NCI-H1436 treated with DMSO at 0.1 percent for 48 hours (cell line): ENCODE measurements at places on chromosomes 12 and 14.

- no peak for DNase-seq
Observed at GRCh38 chr12:26465419-26466097, 270.2 kb downstream of the SSPN start.

DNA sequence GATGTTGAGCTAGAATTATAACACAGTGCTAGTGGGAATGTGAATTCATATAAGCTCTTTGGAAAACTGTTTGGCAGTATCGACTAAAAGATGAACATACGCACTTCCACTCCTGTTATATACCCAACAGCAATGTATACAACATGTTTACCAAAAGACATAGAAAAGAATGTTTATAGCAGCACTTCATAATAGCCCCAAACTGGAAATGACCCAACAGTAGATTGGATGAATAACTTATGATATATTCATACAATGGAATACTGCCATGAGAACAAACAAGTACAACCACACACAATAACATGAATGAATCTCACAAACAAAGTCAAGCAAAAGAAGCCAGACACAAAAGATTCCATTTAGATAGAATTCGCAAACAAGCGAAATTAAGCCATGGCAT is 28.5 kb upstream of the CDKN3 start:
- no peak for DNase-seq

DNA sequence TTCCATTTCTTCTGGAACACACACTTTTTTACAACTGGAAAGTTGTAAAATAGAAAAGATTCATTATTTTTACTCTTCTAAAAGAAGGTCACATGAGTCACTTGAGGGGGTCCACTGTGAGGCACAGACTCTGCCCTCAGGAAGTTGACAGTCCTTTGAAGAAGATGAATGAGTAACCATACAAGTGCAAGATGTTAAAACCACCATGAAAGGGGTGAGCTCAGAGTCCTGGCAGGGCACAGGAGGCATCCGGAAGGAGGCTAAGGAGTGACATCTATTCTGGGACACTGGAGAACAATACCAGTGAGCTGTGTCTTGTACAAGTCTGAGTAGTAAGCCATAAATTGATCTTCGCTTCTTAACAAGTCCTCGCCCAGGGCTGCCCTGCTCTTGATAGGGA is 126.0 kb upstream of the FRMD6 start:
- no peak for DNase-seq

DNA sequence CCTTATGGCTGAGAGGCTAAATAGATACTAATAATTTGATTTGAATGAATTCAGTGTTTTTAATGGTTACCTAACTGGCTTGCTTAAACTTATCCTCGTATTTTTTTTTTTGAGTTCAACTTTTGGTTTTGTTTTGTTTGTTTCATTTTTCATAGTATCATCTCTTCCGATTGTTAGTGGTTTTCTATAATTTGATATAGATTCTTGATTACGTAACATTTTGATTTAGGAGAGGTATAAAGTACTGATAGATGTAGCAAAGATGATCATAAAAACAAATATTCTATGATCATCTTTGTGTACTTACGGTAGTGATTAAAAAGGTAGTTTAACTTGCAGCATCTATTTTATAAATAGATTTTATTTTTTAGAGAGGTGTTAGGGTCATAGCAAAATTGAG is 93.0 kb downstream of the ALX1 start:
- DNase-seq, result no peak

DNA sequence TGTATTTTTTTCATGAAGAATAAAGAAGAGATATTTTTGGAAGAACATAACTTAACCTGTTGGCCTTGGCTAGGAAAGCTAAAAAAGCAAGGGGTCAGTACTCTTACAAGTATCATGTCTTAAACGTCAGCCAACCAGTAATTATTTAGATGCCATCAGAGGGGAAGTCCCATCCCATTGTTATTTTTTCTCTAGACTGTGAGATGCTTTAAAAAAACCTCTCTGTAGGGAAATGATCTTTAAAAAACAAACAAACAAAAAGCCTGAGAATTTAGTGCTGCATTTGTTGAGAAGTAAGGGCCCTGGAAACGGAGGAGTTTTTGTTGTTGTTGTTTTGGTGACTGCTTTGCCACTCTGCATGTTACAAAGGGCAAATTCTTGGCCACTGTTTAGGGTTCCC is 474.0 kb downstream of the ZFP36L1 start:
- DNase-seq, result no peak

GRCh38 chr12:109738209-109738608 is 24.6 kb downstream of the FAM222A start:
- DNase-seq, result no peak

- no peak for DNase-seq
Observed at GRCh38 chr12:25728056-25728595, 175.0 kb upstream of the LMNTD1 start.

- DNase-seq, result no peak
Observed at GRCh38 chr12:79023784-79024183, 159.2 kb downstream of the SYT1 start.

GRCh38 chr14:96565811-96566210 is 63.6 kb downstream of the PAPOLA start:
- DNase-seq, result no peak

DNA sequence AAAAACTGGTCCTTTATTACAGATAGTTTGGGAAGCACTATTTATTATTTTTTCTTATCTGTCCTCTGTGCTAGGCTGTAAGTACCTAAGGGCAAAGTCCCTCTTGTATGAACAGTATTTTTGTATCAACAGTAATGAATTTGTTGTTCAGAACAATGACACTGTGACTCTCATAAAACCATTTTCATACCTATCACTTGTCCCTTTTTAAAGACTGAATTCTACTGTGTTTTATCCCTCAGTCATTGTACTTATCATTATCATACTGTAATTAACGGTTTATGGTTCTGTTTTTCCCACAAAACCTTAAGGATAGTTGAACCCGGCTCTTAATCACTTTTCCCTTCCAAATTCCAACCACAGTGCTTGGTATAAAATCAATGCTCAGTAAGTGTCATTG is 69.4 kb downstream of the SRGAP1 start:
- no peak for DNase-seq

DNA sequence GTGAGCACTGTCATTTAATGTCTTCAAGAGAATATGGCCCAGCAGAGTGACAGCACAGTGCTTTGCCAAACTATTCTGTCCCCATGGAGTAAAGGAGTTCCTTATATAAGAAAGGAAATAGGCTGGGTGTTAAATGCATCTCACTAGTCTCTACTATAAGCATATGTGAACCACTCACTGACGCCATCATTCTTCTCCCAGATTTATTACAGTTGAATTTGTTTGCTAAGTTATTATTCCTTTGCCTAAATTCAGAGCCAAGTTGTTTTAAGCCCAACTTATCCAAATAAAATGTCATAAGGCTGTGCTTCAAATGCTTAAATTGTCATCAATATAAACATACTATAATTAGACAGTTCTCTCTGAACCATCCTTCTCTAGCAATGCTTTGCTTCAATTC is 151.6 kb downstream of the KCNA5 start:
- no peak for DNase-seq

DNA sequence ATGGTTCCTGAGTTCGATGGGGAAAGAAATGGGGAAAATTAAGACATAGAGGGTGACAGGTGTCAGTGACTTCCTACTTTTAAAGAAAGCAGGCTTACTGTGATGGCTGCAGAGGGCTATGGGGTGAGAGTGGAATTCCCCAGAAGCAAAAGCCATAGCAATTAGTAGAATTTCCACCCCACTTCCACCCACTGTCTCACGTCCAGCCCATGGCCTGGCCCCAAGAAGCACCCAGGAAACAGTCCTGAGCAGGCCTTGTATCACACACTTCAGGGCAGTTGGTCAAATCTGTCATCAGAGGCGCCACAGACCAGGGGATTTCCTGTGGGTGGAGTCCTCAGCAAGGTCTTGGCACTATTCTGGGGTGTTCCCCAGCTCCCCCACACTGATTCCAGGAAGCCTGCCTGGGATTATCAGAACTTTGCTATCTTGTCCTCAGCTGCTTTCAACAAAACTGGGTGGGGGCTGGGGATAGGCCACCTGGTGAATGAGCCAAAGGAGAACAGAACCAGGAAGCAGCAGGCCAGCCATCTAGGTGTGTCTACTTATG is 120.1 kb upstream of the CCND2 start:
- DNase-seq, result no peak

DNA sequence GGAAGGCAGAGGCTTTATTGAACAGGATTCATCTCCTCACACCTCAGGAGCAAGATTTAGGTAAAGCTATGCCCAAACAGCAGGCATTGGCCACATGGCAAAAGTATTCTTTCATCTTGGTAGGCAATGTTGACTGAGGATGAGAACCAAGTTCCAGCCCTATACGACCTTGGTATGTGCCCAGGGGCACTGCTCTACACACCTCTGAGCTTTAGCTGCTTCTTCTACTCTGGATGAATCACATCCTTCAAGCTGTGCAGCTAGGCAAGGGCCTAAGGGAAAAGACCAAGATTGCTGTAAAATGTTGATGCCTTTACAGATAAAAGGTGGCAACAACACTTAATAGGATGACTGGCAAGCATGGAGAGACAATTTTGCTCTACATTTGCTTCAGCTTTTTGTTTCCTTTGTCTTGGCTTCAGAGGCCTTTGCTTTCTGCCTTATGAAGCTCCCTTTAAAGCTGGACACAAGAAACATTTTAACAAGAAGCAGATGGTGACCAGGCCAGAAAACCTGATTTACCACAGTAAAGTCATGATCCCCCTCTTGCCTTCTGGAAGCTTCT is 183.3 kb upstream of the KITLG start:
- no peak for DNase-seq

DNA sequence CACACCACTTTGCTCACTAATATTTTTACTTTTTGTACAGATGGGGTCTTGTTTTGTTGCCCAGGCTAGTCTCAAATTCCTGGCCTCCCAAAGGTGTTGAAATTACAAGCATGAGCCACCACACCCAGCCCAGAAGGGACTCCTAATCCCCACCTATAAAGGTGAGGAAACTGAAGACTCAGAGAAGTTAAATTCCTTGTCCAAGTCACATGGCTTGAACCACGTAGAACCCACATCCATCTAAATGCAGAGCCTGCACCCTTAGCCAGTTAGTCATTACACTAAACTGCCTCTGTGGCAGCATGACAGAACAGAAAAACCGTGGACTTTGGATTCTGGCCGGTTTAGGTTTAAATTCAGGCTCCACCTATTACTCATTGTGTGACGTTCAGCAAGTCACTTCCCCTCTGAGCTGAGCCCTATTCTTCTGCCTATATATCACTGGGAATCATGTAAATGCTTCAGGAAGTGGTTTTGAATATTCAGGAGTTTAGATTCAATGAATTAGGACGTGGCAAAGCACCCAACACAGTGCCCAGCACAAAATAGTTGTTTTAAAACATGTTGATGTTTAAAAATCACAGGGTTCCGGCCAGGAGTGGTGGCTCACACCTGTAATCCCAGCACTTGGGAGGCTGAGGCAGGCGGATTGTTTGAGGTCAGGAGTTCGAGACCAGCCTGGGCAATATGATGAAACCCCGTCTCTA is 3.0 kb upstream of the CORO1C start:
- no peak for DNase-seq

DNA sequence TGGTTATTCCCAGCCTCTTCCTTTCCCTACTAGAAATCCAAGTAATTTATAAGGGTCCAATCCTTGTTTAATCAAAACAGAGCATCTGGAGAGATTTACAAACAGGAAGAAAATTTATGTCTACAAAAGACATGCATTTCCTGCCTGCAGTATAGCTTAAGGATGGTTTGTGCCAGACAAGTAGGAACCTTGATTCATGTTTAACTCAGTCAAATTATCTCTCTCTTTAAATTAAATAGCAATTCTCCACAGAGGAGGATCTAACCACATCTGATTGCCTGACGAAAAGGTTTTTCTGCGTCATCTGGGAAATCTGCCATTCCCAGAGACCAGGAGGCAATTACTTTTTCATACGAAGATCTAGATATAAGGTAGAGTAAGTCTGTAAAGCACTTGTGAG is 105.2 kb downstream of the ZFC3H1 start:
- no peak for DNase-seq

DNA sequence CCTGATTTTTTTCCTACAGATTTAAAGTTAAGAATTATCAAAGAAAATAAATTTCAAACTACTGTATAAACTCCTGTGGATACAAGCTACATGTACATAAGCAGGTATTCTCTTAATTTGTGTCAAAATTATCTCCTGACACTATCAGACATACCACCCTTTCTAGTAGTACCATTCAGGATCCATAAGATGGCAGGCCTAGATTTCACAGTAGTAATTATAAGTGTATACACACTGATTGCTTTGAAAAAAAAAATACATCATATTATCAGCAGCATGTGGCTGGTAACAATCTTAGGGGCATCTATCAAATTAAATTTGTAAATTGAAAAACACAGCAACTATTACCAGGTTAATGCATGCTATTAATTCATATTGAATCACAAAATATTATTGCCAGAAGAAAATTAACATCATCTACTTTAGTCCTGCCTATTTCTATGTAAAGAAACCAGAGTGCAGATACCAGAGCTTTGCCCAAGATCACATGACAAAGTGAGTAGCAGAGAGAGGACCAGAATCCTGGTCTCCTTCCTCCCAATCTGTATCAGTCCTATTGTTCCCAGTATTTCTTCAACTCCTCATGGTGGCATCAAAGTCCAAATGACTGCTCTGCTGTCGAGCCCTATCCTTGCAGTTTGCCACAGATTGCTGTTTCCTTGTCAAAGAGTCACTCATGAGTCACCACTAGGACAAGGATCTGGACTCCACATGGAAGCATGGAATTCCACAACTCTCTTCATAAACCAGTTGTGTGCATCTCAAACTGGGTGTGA is 27.7 kb upstream of the CALM1 start:
- DNase-seq, result no peak

- no peak for DNase-seq
Observed at GRCh38 chr12:16359512-16360491, 12.4 kb downstream of the MGST1 start.

DNA sequence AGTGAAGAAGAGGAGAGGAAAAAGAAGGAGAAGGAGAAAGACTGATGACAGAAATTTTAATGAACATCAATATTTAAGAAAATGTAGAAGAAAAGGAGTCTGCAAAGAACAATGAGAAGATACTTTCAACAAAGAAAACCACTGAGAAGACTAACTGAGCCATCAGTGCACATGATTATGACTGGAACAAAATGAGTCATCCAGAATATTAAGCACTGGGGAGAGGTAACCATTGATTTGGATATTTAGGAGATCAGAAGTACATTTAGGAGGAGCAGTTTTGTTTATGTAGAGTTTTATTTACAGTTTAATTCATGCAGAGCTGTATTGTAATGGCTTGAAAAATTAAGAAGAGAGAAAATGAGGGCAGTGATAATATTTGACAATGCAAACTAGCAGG is 159.1 kb downstream of the C12orf50 start:
- no peak for DNase-seq

DNA sequence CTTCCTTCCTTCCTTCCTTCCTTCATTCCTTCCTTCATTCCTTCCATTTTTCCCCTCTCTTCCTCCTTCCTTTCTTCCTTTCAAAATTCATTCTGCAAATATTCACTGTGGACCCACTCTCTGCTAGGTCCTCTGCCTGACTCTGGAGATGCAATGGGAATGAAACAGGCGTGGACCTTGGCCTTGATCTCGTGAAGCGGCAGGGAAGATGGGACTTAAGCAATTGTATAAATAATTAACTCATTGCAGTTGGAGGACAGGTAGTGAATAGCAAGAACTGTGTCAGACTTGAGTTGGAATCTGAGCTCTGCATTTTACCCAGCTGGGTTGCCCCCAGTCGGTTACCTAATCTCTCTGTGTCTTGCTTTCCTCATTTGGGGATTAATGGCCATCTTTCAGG is 230.6 kb upstream of the LHX5 start:
- DNase-seq, result no peak

- DNase-seq, result no peak
Observed at GRCh38 chr12:81294325-81295190, 216.7 kb downstream of the ACSS3 start.
